ENCODE measurements at places on chromosomes 16 and 17.

DNA sequence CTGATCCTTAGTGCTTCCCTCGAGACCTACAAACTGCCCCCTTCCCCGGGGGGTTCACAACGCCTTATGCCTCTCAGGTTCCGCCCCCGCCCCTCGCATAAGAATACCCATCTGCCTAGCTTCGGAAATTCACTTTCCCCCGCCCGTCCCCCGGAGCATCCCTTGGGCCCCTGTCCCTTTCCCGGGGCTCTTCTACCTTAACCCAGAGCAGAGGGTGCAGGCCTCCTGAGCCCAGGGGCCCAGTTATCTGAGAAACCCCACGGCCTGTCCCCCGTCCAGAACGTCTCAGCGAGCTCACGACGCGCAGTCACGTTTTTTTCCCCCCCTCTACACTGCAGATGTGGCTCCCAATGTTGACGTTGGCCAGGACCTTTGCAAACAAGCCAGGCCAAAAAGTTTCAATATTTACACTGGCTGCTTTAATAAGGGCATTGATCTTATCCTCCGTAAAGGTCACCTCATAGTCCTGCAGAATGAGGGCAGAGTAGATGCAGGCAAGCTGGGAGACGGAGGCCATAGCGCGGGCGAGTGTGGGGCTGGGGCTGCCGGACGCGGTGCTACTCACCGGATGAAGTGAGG lies 1.4 kb upstream of the NBR1 start:
- no peak for DNase-seq

- no peak for DNase-seq
Observed at GRCh38 chr17:75490173-75490743, 25.1 kb downstream of the CASKIN2 start.

- DNase-seq, result peak; percentile 74
Observed at GRCh38 chr17:81171941-81172340, 5.9 kb upstream of the AATK start.

- DNase-seq, result no peak
Observed at GRCh38 chr17:48357779-48358602, 72.0 kb downstream of the SKAP1 start.

DNA sequence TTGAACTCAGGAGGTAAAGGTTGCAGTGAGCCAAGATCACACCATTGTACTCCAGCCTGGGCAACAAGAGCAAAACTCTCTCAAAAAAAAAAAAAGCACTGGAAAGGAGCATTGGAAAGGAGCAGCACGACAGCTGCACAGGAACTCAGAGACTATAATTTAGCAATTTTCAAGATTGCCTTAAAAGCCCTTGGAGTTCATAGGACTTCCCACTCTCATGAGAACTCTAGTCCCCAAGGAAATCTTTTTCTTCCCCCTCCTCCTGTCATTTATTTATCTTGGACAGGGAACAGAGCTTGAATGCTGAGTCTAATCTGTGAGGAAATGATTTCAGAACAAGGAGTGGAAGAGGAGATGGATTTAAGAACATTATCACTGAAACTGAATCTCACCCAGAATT lies 69.0 kb downstream of the PLXDC1 start:
- no peak for DNase-seq

DNA sequence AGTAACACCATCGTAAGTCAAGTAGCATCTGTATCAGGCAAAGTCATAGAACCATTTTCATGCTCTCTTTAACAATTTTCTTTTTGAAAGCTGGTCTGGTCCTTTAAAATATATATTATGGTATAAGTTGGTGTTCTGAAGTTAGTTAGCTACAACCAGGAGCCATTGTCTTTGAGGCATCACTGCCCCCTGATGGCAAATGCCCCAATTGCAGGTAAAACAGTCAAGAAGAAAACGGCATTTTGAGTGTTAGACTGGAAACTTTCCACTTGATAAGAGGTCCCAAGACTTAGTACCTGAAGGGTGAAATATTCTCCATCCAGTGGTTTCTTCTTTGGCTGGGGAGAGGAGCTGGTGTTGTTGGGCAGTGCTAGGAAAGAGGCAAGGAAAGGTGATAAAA lies 14.1 kb downstream of the TP53 start:
- peak; percentile 36 for DNase-seq

GRCh38 chr16:74603848-74604247 lies 3.1 kb downstream of the GLG1 start:
- peak; percentile 18 for DNase-seq

DNA sequence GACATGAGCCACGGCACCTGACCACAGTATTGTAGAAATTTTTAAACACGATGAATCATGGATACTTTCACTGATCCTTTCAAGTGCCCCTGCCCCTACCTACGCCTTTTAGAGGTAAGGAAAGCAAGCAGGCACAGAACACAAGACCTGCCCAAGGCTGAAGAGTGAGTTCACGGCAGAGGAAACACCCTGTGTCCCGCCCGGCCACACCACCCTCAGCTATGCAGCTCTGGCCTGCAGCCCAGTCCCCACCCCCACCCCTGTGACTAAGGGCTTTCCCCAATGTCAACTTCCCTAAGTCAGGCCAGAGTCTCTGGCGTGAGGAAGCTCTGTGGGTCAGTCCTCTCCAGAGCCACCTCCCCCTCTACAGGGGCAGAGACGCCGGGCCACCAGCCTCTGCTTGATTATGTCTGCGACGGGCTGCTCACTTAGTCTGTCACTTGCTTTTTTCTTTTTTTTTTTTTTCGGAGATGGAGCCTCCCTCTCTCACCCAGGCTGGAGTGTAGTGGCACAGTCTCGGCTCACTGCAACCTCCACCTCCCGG lies 8.4 kb downstream of the SLC16A5 start:
- peak; percentile 93 for DNase-seq

DNA sequence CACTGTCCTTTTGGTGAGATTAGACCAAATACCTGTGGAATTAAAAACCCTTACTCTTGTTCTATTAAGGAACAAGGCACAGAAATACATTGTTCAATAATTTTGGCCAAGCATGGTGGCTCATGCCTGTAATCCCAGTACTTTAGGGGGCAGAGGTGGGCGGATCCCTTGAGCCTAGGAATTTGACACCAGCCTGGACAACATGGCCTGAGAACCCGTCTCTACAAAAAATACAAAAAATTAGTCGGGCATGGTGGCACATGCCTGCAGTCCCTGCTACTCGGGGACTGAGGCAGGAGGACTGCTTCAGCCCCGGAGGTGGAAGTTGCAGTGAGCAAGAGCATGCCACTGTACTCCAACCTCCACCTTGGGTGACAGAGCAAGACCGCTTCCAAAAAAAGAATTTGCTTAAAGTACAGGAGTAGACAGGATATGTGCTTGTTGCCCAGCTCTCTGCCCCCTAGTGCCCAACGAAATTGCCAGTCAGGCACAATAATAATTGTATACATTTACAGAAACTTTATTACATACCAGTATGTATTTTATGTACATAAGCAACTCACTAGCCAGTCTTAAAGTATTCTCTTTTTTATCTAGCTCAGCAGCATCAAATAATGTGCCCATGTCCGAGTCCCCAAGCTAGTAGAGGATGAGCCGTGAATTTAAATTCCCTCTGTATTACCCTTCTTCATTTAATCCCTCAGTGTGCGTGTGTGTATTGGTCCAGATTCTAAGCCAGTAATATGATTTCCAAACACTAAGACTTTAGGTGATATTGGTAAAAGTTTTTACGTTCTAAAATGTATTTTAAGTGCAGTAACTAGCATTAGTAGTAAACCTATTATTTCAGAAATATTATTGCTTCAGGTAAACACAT lies 1.4 kb downstream of the THUMPD1 start:
- no peak for DNase-seq

GRCh38 chr16:67104845-67105244 lies 4.9 kb upstream of the PHAF1 start:
- DNase-seq, result no peak

GRCh38 chr16:58329135-58329534 lies 34.3 kb upstream of the PRSS54 start:
- no peak for DNase-seq

- no peak for DNase-seq
Observed at GRCh38 chr16:86345516-86345915, 164.8 kb upstream of the FOXF1 start.
